Neural crest cell (in vitro differentiated cells): ENCODE measurements at places on chromosomes 12 and 14.

- DNase-seq: no peak
These were observed 8.0 kb downstream of the PNN start for GRCh38 chr14:39182770-39183684.

DNA sequence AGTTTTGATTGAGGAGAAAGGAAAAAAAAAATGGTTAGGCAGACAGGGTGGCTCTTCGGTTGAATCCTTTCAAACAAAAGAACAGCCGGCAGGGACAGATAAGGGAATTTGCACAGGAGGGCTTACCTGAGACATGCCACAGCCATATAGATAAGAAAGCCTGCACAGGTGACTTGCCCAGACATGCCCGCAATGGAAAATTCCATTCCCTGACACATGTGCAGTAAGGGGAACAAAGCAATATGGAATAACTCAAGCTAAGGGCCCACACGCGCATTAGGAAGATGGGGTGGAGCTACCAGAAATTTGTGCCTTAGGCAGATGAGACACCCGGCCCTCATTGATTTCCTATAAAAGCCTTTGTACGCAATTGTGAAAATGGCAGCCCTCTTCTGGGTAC is 86.7 kb downstream of the TMEM260 start:
- DNase-seq: no peak

DNA sequence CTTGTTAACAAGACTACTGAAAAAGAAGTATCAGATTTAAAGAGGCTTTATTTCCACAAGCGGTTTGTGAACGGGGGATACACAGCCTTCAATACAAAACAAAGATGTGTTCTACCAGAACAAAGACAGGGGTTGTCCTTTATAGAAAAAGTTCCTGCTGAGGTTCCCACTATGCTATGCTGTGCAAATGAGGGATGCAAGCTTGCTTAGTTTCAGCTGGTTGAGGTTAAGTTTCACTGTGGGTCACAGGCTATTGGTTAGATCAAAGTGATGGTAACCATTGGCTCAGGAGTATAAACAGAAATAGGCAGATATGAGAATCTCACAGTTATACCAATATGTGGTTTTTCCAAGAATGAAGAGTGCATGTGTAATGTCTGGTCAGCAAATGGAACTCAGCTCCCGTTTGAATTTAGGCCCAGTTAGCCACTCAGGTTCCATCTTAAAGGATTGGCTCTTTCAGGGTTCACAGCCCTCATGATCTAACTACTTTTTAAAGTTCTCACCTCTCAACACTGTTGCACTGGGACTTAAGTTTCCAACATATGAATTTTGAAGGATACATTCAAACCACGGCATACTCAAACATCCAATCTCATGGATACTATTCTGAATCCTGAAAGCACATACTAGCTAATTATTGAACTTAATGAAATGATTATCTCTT is 215.4 kb upstream of the DCN start:
- DNase-seq: no peak

DNA sequence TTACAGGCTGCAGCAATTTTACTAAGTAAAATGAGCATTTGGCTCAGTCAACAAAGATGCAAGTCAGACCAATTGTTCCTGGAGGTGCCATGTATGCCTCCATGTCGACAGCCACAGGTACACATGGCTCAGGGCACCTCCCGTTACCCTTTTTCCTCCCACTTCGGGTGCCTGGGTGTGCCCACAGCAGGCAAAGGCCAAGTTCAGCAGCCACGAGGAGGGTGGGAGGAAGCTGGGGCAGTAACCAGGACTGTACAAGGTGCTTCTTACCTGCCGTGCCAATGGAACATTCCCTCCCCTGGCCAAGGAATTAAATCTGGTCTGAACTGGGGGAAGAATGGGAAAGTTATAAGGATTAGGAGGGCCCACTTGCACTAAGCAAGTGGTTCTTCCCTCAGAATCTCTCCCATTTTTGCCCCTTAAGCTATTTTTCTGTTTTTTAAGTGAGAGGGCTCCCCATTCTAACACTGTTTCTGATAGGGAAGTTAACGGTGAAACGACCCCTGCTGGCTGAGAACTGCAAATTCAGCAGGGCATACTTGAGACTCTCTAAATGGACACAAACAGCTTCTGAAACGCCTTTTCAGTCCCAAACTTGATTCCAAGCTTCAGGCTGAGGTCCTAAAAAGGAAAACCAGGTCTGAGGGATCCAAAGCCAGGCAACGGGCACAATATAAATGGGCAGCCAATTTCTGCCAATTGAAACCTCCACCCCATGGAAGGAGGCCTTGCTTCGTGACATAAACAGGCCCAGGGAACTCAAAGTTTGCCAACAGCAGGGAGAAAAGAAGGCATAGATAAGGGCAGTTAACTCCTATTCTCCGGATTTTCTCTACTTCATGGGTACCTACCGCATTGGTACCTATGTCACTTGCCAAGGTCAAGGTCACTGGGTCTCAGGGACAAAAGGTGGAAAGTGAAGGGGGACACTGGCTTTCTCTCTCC is 24.8 kb downstream of the CLECL1 start:
- peak; percentile 41 for DNase-seq

- DNase-seq: no peak
These were observed 51.5 kb downstream of the TMPRSS12 start for GRCh38 chr12:50894241-50894640.

GRCh38 chr14:22653012-22653621 is 9.0 kb upstream of the OR6J1 start:
- peak; percentile 63 for DNase-seq

DNA sequence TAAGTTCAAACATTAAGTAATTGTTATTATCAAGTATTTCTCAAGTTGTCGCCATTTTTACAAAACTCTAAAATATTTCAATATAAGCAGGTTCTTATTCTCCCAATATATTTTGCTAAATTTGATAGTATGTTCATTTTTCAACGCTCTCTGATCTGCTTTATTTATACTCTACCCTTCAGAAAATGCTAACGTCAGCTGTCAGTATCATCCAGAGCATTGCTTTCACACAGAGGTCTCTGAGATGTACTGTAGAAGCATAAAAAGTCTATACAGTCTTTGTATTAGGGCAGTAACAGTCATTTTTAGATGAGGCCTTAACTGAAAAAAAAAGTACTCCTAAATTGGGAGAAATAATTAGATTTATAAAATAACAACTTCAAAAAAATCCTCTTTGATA is 533.1 kb upstream of the LRFN5 start:
- DNase-seq: no peak

DNA sequence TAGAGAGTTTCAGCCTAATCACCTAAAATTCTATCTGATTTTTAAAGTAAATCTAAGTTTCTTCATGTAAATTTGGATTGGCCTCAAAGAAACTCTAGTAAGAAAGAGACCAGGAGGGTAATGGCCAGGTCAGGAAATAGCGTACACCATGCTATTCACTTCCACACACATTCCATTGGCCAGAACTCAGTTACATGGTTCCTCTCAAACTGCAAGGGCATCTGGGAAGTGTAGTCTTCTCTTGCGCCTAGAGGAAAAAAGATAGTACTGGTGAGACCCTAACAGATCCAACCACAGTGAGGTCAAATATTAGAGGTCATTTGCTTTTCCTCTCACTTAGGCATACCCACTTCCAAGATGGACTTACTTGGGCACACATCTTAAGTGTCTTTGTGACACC is 39.1 kb downstream of the MBIP start:
- no peak for DNase-seq

DNA sequence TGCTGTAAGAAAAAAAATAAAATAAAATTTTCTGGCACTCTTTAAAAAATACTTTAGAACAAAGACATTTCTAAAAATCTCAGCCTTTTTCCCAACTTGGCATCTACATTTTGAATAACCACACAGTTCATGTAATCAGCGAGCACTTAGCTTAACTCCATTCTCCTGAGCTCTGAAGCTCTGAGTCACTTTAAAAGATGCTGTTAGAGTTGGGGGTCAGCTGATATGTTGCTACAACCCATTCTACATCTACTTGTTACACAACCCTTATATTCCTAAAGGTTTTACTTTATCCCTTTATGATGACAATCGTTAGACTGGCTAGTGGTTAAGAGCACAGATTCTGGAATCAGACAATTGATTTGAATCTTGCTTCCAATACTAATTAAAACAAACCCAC is 48.3 kb downstream of the SLC41A2 start:
- DNase-seq: no peak

DNA sequence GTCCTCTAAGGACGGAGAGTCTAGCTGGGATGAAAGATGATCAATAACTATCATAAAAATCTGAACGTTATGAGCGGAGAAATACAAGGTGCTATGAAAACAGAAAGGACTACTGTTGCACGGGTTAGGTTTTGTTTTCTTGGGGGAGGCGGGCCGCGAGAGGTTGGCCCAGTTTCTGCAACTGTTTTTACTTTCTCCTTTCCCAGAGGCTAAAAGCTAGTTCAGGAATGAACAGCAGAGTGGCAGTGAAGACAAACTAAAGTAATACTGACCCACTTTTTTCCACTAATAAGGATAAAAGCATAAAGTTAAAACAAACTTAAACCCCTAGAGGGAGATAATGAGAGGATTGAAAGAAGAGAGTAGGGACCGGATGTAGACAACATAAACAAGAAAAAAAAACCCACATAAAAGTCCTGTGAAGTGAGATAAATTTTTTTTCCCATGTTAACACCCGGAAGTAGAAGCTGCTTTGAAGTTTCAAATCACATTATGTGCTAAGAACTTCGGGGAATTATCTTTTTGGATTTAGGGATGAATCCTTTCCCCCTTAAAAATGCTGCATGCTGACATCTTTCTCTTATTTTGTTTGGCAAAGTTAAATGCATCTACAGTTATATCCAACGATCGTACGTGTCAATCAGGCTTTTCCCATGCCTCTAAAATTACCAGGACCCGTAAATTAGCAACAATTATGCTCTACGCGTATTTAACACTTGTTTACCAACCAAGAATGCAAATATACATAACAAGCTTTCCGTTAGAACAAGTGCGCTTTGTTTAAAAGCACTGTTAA is 1.0 kb upstream of the CDK17 start:
- no peak for DNase-seq

GRCh38 chr14:73461478-73462047 is 3.2 kb upstream of the NUMB start:
- DNase-seq: no peak

- DNase-seq: no peak
These were observed 202.5 kb downstream of the TMEM117 start for GRCh38 chr12:44038411-44038810.

DNA sequence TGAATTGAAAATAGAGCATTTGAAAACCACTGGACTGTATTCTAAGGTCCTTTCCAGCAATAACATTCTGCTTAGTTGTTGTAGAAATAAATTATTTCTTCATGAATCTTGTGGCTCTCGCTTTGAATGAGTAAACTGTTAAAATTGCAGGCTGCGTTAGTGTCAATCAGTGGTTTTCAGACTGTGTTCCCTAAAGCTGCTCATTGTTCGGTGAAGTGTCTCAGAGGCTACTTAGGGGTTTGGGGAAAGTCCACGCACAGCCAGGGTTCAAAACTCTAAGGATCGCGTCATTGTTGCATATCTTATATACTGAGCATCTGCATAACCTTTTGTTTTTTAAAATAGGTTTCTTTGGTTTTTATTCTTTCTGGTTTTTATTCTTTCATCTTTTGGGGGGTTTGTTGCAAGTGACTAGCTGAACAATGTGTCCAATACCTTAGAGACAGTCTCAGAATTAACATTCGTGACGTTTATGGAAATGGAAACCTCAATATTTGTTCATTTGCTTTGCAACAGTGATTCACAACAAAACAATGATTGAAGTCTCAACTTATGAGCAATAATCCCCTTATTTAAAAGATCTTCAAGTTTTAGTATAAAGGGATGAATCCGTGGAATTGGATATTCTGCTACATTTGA is 108.1 kb downstream of the TTLL5 start:
- DNase-seq: no peak

DNA sequence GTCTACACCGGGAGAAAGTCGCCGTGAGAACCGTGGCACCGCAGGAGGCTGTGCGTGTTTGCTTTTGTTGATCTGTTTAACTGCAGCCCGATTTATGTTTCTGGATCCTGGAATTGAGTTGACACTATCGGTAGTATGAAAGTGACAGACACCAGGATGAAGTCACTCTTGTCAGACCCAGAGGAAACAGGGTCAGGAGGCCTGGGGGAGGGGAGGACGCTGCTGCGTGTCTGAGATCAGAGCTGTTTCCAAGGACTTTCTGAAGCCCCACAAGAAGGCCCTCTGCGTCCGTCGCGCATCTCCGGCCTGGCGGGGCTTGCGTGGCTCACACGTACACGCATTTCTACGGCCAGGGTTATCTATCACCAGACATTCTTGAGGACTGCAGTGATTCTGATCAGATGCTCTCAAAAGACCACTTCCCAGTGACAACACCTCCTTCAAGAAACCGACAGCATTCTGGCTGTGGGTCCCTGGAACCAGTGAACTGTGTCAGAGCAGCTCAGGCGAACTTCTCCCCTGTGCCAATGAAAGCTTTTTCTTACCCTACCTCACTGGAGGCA is 263.4 kb downstream of the ADGRD1 start:
- no peak for DNase-seq

DNA sequence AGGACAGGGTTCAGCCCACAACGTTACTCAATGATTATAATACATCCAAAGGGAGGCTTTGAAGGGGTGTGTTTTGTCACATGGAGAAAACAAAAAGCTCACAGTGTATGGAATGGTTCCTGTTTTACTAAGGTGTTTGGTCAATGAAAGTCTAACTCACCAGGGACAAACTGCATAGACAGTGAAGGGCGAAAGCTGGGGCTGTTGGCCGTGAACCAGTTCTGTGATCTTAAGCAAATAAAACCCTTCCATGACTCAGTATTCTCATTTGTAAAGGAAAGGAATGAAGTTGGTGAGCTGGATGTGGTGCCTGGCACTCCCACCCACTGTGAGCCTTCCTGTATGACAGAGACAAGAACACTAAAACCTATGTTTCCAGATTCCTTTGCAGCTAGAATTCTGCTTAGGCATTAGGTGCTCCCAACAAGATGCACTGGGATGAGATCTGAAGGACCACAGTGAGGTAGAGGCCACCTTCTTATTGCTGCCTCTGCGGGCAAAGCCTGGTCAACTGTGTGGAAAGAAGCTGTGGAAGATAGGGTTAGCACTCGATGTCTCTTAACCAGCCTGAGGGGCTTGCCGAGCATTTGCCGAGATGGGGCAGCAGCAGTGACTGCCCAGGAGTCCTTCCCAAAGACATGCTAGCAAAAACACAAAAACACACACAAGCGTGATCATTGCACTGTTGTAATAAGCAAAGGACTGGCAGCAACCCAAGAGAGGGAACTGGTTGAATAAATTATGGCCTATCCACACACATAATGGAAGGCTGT is 48.5 kb downstream of the VCPKMT start:
- DNase-seq: no peak

GRCh38 chr12:69648476-69648875 is 37.8 kb upstream of the LRRC10 start:
- DNase-seq: no peak

DNA sequence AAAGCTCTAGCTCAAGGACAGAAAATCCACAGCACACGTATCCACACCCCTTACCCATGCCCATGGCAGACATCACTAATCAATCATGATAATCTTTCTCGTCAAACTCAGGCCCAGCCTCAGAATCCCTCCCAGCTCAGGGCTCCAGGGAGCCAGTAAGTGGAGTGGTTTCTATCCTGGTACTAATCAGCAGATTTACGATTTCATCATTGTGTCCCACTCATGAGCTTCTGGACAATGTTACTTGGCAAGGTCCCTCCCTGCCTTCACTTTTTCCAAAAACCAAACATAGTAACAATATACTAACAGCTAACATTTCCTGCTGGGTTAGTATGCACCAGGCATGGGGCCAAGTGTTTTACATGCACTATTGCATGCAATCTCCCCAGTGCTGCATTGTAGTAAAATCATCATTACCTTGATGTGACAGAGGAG is 45.8 kb upstream of the NCOR2 start:
- no peak for DNase-seq
